CD4-positive, CD25-positive, alpha-beta regulatory T cell (primary cell): ENCODE measurements at places on chromosomes 4 and X.
A peak's percentile ranks its signal among the peaks of the same experiment; 100 is the strongest.

DNA sequence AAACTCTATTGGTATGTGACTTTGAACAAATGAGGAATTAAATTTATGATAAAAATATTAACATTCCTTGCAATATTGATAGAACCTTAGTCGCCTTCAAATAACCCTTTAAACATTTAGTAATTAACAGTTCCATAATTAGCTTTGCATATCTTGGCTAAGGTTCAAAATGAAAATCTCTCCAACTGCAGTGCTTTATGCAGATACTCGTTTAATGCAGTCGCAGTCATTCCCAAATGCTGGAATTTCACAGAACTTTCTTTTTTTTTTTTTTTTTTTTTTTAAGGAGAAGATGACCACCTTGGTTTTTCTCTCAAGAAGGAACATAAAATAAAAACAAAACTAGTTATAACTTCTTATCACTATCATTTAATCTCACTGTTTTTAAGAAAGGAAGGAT lies 5.2 kb downstream of the RAPGEF2 start:
- no peak for DNase-seq

GRCh38 chr4:81326581-81326980 lies 111.6 kb upstream of the PRKG2 start:
- DNase-seq, result no peak

DNA sequence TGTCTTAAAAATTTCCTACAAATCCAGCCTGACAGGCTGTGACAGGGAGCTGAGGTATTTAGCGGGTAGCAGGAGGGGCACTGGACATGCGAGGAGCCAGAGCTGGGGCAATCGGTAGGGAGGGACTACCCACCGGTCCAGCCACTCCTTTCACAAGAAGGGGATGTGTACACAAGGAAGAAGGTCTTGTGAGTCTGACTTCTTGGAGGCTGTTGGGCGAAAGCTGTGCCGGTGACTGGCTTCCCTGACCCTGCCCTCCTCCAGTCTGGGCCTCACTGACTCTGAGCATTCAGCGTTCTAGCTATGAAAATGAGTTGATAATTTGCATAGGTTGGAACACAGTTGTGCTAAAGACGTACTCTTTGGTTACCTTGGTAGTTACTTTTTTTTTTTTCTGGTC lies 12.7 kb upstream of the CXCL8 start:
- DNase-seq, result no peak

GRCh38 chr4:2930135-2930757 lies 33.0 kb downstream of the NOP14 start:
- no peak for DNase-seq

GRCh38 chrX:42616981-42617380 lies 161.0 kb downstream of the PPP1R2C start:
- no peak for DNase-seq

GRCh38 chr4:7768736-7769135 lies 170.9 kb downstream of the AFAP1 start:
- DNase-seq, result no peak

- no peak for DNase-seq
These were observed 122.7 kb downstream of the ANKRD50 start for GRCh38 chr4:124589786-124590185.

GRCh38 chr4:141376769-141377168 lies 156.1 kb downstream of the ZNF330 start:
- DNase-seq, result no peak

DNA sequence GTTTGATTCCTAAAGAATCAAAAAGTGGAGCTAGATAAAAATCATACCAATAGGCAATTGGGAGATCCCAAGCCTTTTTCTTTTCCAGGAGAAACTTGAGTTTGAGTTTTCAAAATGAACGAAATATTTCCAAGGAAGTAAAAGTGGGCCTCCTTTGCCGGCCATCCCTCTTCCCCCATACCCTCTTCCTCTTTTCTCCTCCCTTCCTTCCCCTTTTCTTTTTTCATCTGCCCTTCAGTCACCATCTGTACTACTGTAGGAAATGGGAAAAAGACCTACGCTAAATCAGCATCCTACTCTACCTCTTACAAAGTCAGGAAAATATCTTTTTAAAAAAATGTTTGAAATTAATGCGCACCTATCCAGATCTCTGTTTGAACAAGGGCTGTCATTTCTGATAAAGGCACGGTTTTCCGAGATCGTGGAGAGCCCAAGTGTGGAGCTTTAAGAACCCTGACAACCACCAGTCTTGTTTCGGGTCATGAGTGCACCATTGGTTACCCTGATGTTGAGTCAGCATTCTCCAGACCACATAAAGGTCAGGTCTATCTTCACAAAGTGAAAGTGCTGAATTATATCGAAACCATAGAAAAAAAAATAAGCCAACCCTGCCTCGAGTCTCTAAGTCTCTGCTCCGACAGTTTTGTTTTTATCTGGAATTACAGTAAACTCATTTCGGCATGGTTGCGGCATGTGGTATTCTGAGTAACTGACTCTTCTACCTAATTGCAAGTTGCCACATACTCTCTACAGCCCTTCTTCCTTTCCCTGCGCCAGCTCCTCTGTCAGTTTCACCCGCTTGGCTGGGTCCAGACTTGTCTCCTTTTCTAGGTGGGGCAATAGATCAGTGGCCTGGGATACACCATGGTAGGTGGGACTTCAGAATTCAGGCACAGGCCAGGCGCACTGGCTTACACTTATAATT lies 140.2 kb upstream of the KLF3 start:
- peak; percentile 3 for DNase-seq

- DNase-seq, result no peak
These were observed 205.8 kb upstream of the MAMLD1 start for GRCh38 chrX:150157291-150157690.

DNA sequence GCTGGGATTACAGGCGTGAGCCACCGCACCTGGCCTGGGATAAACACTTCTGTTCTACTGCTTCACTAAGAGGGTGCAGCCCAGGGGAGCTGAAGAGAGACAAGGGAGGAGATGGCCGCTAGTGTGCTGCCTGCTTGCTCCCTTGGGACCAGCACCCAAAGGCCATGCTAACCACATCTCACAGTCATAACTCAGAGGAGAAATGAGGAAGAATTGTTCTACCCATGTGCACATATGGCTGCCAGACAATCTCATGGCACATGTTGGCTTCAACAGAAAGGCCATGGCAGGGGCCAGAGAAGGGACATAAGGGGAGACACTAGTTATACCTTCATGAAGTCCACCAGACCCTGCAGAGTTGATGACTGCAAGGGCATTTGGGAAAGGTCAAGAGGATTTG lies 22.4 kb downstream of the CLDN22 start:
- DNase-seq, result no peak

- no peak for DNase-seq
These were observed 101.8 kb downstream of the PDGFRA start for GRCh38 chr4:54330896-54331295.

- no peak for DNase-seq
These were observed 19.4 kb downstream of the DRD5 start for GRCh38 chr4:9800848-9801247.

DNA sequence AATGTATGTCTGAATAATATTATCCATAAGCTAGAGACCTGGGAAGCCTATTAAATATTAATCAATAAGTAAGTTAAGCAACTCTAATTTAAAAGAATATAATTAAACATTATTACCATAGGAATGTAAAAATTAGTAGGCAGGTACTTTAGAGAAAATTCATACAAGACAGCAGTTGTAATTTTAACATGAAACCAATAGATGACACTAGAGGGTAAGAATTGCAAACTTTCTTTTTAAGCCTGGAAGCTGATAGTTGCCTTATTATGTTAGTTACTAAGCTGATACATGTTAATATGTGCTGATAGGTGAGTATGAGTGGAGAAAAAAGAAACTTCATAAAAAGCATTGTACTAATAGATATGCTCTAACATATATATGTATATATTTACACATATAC lies 1157.4 kb downstream of the FAM133A start:
- no peak for DNase-seq

GRCh38 chr4:47746122-47746521 lies 91.7 kb downstream of the CORIN start:
- DNase-seq, result no peak

DNA sequence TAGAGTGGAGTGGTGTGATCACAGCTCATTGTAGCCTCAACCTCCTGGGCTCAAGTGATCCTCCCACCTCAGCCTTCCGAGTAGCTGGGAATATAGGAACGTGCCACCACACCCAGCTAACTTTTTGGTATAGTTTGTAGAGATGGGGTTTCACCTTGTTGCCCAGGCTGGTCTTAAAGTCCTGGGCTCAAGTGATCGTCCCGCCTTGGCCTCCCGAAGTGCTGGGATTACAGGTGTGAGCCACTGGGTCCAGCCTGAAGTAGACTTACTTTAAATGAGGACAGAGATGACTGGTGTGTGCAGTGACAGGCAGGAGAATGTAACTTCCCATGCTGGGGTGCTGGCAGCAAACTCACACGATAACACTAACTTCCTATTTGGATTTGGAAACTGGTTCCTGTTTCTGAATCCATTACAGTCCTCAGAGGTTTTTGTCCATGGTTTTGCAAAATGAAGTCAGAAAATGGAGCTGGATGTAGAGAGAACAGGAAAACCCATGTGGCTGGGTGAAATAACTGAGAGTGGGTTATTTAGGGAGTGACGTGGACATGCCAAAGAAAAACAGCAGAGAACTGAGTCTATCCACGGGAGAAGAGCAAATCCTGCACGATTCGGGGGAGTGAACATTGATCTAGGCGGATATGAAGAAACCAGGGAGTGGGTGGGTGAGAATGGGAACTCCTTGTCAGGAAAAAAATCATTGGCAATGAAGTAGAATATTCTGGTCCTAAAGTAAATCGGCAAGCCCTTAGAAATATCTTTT lies 95.6 kb downstream of the GATB start:
- no peak for DNase-seq

GRCh38 chr4:168293386-168293975 lies 25.1 kb downstream of the DDX60 start:
- DNase-seq, result no peak

DNA sequence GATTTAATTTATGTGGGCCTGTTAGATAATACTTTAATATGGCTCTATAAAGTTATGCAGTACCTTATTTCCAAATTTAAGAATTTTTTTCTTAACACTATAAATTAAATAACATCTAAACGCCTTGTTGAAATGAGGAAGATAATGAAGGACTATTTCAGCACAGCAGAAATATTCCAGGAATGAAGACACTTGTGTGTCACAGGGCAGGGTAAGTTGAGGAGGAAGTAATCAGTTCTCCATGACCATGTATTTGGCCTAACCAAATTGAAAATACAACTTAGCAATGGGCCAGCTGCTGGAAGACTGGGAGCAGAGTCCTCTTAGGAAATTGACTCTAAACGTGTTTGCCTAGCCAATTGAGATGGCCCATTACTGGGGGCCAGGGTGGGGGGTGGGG lies 16.9 kb downstream of the CXCL3 start:
- DNase-seq, result no peak

GRCh38 chr4:131302108-131302507 lies 1847.0 kb upstream of the PCDH10 start:
- DNase-seq, result no peak

- peak; percentile 53 for DNase-seq
These were observed 252.3 kb downstream of the ARHGAP10 start for GRCh38 chr4:147984065-147984777.

DNA sequence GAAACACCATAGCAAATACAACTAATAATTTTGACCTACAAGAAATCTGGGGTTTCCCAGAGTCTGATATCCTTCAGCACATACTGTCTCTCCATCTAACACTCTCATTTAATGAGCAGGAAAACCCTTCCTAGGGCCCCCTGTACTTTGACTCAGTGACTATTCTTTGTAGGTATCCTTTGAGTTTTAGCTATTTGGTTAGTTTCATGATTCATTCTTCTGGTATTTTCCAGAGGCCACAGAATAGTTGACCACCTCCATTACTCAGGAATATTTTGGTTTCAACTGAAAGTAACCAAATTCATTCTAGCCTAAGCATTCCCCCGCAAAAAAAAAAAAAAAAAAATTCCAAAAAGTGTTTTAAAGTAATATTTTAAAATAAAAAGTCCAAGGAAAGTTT lies 140.0 kb downstream of the IDS start:
- no peak for DNase-seq

DNA sequence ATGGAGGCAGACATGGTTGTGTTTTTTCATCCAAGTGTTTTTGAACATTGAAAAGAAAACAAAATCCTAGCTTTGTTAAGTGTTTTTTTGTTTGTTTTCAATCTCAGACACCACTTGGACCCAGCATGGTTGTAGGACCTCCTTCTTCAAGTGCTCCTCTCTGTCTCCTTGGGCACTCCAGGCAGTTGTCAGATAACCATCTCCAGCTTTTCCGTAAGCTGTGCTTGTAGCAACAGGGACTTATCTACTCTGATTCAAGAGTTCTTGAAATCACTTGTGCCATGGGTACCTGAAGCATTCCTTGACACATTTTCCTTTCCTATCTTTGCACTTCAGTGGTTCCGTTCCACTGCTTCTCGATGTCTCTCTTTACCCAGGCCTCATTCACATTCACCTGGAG lies 334.9 kb upstream of the DDX53 start:
- no peak for DNase-seq

DNA sequence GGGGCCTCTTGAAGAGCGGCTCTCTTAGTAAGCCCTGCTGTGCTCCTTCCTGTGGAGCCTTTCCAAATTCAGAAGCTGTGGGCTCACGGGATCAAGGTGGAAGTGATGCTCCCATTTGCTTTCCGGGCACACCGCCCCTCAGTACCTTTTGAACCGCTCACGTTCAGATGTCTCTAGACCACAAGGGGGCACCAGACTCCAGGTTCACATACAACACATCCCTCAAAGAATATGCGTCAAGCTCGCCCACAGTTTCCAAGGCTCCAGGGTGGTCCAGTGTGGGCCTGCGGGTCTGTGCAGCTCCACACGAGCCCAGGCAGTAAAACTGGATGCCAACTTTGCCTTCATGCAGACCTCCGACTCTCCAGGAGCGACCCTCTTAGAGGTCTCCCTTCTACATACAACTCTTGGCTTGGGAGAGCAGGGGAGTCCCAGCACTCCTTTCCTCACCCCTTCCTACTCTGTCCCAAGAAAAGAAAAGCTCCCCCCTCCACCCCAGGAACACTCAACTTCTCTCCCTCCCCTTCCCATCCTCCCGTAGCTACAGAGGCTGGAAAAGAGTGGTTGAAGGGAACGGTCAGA lies 11.0 kb downstream of the SUPT20HL1 start:
- peak; percentile 76 for DNase-seq

DNA sequence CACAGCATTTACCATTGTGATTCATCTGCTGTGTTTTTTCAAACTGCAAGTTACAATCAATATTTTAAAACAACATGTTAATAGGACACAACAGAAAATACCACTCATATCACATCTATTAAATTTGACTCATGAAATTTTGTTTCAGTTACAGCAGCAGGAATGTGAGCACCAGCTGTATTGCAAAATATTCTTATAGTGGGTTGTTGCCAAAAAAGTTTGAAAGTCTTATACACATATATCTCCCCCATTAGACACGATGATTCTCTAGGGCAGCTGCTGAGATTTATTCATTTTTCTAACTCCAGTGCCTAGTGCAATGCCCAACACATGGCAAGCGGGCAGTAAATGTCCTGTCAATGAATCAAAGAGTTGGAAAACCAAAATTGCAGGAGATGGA lies 26.6 kb upstream of the NKX3-2 start:
- no peak for DNase-seq

DNA sequence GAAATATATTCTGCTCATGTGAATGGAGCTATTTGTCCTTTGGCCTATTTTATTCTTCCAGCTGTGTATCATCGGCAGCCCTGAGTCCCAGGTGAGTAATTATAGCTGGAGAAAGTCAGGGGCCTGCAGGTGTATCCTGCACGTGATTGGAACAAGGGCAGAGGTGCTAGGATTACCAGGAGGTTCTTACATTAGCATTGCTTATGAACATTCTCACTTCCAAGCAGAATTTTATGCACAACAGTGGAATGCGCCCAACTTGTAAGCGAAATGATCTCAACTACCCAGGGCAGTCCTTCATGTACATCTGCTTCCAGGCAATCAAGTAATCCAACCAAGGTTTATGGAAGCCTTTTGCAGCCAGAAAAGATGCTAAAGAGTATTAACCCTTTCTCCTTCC lies 68.9 kb upstream of the NRK start:
- no peak for DNase-seq
